ENCODE measurements at places on chromosomes 16 and 17.
A peak's percentile ranks its signal among the peaks of the same experiment; 100 is the strongest.

DNA sequence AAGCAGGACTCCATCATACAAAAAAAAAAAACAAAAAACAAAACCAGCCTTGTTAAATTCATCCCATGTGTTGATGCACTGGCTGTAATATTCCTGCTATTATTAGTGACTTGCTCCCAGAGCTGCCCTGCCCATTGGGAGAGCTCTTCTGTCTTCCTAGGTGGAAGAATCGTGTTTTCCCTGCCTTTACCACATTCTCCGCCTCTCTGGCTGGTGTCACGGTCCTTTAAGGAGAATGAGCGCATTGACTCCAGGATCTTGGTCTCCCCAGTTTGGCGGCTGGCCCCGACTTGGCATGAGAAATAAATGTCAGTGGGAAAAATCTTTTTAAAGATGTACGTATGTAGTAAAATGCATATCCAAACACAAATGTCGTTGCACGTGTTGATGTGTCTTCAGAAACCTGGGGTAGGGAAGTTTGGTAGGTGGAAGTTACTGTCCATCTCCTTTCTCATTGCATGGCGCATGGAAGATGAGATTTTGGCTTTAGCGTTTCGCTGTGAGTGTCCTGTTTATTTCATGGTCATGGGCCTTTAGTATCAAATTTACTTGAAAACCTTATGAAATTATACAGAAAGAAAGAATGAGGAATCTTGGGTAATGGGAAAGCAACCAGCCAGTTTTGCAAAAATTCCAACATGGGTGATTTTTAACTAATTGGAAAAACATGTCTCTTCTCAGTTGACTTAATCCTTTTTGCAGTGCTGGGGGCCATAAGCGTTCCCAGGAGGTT is 15.5 kb downstream of the RMI2 start:
- DNase-seq = no peak

GRCh38 chr17:28221751-28222414 is 97.1 kb upstream of the TMEM97 start:
- no peak for DNase-seq

DNA sequence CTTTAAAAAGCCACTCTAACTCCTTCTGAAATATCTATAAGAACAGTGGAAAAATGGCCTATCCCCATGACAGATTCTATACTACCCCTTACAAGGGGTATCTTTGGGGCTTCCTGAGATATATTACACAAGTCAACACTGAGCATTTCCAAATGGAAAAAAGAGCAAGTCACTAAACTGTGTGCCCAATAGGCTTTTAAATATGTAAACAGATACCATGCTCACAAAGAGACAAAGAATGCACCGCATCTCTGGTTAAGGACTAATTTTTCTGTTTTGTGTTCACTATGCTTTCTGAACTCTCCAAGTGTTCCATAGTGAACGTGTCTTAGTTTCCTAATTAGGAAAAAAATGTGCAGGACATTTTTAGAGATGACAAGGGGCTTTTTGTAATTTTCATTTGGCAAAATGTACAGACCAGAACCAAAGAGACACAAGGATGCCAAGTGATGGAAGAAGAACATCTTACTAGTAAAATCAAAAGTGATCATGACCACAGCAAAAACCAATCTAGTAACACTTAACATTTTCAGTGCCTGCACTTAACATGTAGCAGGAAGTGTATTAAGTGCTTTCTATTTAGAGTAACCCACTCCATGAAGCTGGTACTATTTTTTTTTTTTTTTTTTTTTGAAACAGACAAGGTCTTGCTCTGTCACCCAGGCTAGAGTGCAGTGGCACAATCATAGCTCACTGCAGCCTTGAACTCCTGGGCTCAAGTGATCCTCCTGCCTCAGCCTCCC is 21.5 kb downstream of the MYH11 start:
- DNase-seq = no peak

DNA sequence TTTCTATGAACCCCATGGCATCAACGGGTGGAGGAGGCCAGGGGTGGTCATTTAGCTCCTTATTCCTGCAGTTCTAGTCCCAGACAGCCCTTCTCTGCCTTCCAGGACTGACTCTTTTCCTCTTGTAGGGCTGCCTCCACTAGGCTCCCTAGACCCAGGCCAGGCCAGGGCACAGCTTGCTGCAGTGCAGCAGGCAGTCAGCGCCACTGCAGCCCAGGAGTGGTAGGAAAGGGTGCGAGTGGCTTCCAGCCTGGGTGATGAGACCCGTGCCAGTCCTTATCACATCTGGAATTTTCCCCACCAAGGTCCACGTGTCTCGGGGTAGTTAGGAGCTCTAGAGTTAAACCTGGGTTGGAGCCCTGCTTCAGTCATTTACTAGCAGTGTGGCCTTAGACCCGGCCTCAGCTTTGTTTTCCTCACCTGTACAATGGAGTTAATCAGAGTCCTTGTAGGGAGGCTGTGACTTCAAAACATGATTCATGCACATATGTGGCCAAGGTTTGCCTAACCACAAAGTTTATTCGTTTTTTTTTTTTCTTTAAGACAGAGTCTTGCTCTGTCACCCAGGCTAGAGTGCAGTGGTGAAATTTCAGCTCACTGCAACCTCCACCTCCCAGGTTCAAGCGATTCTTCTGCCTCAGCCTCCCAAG is 4.7 kb downstream of the SLC5A11 start:
- DNase-seq = no peak

DNA sequence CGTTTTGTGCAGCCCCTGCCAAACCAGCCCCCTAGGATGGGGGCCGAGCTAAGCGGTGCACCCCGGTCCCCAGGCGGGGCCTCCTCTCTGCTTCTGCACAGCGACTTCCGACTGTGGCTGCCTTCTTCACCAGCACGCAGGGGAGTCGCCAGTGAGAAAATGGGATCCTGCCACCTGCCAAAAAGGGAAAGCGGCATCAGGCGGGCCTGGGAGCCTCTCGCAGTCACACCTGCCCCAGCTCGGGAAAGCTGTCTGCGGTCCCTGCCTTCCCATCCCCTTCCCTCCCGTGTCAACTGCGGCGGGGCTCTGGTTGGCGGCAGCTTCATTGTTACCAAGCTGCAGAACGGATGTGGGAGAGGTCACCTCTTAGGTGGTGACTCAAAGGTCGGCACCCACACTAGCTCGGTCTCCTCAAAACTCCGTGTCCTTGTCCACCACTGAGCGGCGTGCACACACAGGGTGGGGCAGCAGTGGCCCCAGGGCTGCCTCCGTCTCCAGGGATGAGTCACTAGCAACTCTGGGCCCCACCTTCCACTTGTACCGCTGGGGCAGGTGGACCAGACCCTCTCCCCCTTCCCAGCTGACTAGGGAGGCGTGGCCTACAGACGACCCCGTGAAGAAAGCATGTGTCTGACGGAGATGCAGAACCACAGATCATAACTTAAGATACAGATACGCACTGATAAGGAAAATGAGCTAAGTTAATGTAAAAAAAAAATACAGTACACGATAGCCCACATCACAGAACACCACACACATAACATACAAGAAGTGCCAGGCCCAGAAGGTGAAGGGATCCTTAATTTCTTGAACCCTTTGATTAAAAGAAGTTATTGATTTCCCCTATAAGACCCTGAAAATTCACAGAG is 1.5 kb upstream of the PCYT2 start:
- no peak for DNase-seq

- no peak for DNase-seq
These were observed 45.0 kb upstream of the CLEC3A start for GRCh38 chr16:77977339-77977738.

- no peak for DNase-seq
These were observed 10.7 kb downstream of the ENGASE start for GRCh38 chr17:79085154-79085920.

- no peak for DNase-seq
These were observed 115.1 kb downstream of the PPM1E start for GRCh38 chr17:58870747-58871146.

DNA sequence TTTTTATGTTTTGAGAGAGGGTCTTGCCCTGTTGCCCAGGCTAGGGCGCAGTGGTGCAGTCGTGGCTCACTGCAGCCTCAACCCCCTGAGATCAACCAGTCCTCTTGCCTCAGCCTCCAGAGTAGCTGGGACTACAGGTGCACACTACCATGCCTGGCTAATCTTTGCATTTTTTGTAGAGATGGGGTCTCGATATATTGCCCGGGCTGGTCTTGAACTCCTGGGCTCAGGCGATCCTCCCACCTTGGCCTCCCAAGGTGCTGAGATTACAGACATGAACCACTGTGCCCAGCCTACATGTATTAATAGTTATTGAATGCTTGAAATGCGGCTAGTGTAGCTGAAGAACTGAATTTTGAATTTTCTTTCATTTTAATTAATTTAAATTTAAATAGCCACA is 12.2 kb downstream of the C1QTNF1 start:
- DNase-seq = no peak

DNA sequence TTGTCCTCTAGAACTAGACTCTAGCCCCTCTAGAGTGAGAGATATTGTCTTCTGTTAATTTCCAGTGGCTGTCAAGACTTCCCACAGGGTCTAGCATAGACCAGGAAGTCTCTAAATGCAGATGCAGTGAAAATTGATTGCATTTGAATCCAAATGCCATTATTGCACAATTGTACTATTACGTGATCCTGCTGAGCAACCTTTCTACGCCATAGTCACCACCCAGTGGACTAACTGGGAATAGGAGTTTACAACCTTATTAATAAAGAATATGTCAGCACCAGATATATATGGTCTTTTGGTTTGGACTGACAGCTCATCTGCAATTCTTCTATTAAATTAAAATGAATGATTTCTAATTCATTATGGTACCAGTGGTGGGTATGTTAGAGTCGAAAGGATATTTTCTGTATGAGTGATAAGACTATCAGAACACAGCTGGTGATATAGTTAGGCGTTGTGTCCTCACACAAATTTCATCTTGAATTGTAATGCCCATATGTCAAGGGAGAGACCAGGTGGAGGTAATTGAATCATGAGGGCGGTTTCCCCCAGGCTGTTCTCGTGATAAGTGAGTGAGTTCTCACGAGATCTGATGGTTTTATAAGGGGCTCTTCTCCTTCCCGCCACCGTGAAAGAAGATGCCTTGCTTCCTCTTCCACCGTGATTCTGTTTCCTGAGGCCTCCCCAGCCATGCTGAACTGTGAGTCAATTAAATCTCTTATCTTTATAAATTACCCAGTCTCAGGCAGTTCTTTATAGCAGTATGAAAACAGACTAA is 138.9 kb upstream of the CA10 start:
- no peak for DNase-seq

DNA sequence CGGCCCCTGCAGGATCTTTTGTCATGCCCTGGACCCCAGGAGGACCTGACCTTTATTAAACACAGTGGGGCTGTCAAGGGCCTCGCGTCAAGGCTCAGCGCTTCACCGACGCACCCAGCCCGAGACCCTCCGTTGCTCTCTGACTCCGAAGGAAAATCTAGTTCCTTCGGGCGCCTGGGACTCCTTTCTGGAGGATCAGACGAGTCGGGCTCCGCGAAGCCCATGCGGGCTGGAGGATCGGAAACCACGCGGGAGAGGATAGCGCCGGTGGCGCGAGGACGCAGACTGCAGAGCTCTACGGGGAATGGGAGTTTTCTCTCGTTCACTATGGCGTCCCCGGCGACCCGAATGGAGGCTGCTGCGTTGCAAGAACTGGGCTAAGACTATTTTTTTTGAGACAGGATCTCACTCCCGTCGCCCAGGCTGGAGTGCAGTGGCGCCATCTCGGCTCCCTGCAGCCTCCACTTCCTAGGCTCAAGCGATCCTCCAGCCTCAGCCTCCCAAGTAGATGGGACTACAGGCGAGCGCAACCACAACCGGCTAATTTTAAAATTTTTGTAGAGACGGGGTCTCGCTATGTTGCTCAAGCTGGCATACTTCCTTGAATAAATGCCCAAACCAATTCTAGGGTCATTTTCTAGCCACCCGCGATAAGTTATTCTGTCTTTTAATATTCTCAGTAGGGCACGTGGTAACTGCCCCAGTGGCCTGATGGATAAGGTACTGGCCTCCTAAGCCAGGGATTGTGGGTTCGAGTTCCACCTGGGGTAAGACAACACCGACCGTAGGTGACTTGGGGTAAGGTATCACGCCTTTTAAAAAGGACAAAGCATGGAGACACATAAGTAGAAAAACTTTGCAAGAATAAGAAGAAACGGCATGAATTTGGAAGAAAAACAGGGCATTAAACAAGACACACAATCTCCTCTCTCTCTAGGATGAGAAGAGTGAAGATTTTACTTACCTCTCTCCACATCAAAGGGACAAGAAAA is 5.5 kb downstream of the OR1F1 start:
- DNase-seq = no peak

- no peak for DNase-seq
These were observed 258.6 kb downstream of the IRX3 start for GRCh38 chr16:54027995-54028394.

- no peak for DNase-seq
These were observed 194.7 kb downstream of the XYLT1 start for GRCh38 chr16:17276010-17276530.

GRCh38 chr16:3152277-3152990 is 17.6 kb downstream of the ZNF213 start:
- peak; percentile 90 for DNase-seq

DNA sequence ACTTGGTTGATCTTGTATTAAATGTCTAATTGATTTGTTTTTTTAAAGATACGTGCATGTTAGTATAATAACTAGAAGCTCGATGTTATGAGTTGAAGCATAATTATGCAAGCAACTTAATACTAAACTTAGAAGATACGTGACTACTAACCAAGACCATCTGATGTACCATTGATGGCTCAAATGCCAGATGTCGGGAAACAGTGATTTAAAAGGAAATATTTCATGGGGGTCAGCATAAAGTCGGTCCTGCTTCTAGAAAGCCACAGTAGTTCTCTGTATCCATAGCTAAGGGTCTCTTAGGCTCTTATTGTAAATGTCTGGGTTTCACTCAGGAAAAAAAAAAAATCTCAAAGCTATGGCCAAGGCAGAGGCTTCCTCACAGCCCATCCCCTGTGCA is 61.2 kb upstream of the RBFOX1 start:
- DNase-seq = no peak

GRCh38 chr17:82874011-82874835 is 34.4 kb upstream of the ZNF750 start:
- no peak for DNase-seq

DNA sequence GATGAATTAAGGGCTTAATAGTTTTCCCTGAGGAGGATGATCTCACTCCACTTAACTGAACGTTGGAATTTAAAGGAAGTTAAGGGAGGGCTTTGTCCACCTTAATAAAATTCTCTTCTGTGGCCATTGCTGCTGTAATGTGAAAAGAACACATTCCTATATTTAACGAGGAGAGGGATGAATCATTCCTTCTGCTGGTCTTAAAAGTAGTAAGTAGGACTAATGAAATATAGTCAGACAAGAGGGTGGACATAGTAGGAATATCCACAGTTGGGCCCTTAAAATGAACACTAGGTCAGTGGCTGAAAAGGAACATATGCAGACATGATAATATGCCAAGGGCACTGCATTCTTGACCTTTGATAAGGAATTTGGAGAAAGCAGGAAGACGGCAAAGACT is 405.6 kb downstream of the PMP22 start:
- no peak for DNase-seq

DNA sequence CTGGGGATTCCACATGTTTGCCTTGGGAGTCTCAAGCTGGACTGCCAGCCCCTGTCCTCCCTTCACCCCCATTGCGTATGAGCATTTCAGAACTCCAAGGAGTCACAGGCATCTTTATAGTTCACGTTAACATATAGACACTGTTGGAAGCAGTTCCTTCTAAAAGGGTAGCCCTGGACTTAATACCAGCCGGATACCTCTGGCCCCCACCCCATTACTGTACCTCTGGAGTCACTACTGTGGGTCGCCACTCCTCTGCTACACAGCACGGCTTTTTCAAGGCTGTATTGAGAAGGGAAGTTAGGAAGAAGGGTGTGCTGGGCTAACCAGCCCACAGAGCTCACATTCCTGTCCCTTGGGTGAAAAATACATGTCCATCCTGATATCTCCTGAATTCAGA is 28.9 kb downstream of the CDRT15 start:
- no peak for DNase-seq
